Amniotic epithelial cell (primary cell): ENCODE measurements at places on chromosomes 3 and 15.

- DNase-seq, result no peak
These were observed 790 bp downstream of the LAMP3 start for GRCh38 chr3:183161552-183162336.

- DNase-seq, result peak; percentile 44
These were observed at the start of gene CNTN6 for GRCh38 chr3:1092771-1093170. Gene CNTN6 (plus strand): TSS chr3:1093024. CDS start chr3:1148009, 54,985 bp downstream.

DNA sequence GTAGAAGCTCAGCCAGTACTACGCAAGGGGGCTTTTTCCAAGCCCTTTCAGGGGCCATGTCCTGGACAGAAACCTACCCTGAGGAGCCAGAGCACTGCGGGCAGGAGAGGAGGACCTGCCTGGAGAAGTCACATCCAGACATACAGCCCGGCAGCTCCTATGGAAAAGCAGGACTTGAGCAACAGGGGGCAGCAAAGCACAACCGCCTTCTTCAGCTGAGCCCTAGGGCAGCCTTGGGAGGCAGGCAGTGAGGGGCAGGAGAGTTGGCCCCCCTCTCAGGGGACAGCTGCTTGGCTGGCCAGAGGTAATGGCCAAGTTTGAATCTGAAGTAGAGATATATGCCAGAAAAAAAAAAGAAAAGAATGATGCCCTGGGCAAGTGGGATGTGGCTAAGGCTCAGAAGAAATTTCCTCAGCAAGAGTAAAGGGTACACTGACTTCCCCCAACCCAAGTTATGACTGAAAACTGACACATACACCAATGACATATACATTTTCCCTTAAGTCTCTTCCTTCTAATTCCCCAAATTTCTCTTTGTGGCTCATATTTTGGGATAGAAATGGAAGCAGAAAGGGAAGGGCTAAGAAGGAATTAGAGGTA, 56.9 kb downstream of the CYP19A1 start:
- DNase-seq, result peak; percentile 43

DNA sequence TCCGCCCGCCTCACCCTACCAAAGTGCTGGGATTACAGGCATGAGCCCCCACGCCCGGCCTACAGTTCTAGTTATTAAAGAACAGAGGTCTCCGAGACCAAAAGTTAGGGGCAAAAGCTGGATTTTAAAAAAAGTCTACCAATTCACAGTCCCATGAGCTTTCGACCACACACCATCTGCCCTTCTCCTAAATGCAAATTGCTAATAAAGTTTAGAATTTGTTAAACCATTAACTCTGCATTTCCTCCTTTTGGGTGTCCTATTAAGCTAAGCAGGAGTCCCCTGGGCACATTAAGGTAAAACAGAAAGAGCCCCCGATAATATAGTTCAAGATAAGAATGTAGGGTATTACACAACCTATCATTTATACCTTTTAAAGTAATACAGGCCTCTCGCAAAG, 322.7 kb downstream of the FOXP1 start:
- no peak for DNase-seq
